Tibial nerve (tissue), 4 donors: ENCODE measurements at places on chromosomes 16 and 17. TPM values are rescaled to one million over a fixed set of nuclear protein-coding genes. Genes with fewer than 3 reads are reported as not detected.

Gene C1QL1
- total RNA-seq: 24.3 TPM

Gene PYY
- total RNA-seq: not detected

Gene MT1A
- total RNA-seq: not detected

Gene TEKT1
- total RNA-seq: not detected

Gene SLFN11
- 55.8 TPM for total RNA-seq

Gene CPHXL2
- not detected for total RNA-seq

Gene DRG2
- total RNA-seq: 29.5 TPM

Gene CLEC10A
- total RNA-seq: 11.6 TPM

Gene ASGR1
- 0.21 TPM for total RNA-seq

Gene DNAJC7
- total RNA-seq: 56.6 TPM

Gene CDRT15
- not detected for total RNA-seq

Gene TBC1D28
- not detected for total RNA-seq

Gene CD300H
- total RNA-seq: not detected

Gene ACSM2A
- not detected for total RNA-seq

Gene COX6A2
- not detected for total RNA-seq

Gene TNFSF12
- total RNA-seq: 109 TPM

Gene MPG
- total RNA-seq: 82.5 TPM

Gene SPATA33
- 6.9 TPM for total RNA-seq

Gene ARHGAP23
- 80.7 TPM for total RNA-seq

Gene HCRT
- not detected for total RNA-seq

Gene HOXB5
- total RNA-seq: not detected

Gene MED1
- total RNA-seq: 26.1 TPM
